ENCODE measurements at places on chromosomes 3 and 15. TPM values are rescaled to one million over a fixed set of nuclear protein-coding genes. Genes with fewer than 3 reads are reported as not detected.

DNA sequence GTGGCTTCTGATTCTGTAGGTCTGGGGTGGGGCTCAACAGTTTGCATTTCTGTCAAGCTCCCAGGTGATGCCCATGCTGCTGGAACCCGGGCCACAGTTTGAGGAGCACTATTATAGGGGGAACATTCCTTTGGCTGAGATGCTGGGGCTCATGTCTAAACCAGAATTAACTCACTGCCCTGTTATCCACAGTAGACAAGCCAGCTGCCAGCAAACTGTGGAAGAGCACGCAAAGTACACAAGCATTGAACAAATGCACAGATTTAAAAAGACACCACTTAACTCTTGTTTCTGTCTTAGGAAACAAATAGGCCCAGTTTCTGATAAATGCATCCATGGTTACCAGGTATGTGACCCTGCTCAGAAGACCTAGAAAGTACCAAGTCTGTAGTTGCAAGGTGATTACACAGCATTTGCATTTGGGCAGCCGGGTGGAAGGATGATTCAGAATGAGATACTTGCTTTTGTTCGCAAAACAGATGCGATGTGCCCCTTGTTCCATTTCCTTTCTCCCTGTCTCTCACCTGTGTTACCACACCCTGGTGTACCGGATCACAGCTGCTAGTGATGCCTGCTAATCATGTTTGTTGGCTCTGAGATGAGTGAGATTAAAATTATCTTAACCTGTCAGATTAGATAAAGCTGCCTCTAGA is 12.4 kb downstream of the GYG1 start:
- DNase-seq, result no peak

DNA sequence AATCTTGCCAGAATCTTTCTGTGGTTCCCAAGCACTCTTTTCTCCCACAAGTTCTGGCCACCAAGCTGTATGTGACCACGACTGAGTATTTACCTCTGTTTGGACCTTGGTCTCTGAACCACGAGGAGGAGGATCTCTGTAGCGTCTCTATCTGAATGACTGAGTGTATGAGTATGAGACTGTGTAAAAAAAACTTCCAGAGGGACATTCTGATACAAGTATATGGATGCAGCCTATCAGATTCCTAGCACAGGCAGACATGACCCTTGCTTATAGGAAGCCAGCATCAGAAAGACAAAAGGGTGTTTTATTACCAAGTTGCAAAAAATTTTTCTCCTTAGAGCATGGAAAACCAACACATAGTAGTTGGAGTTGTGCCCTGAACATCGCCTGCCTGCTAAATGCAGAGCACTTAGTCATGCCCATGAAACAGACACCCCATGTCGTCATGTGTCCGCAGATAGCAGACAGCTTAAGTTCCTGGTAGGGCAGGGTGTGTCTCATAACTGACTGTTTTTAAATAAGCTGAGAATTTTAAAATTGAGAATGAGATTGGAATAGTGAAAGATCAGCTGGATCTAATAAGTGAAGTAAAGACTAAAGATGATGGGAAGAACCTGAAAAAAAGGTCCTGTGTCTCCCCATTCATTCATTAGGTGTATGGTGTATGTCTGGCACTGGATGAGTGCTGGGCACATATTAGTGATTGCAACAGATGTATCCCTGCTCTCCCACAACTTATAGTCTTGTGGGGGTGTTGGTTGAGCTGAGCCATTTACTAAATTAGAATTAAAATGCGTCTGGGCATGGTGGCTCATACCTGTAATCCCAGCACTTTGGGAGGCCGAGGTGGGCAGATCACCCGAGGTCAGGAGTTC is 30.9 kb downstream of the DAG1 start:
- peak; percentile 90 for DNase-seq

DNA sequence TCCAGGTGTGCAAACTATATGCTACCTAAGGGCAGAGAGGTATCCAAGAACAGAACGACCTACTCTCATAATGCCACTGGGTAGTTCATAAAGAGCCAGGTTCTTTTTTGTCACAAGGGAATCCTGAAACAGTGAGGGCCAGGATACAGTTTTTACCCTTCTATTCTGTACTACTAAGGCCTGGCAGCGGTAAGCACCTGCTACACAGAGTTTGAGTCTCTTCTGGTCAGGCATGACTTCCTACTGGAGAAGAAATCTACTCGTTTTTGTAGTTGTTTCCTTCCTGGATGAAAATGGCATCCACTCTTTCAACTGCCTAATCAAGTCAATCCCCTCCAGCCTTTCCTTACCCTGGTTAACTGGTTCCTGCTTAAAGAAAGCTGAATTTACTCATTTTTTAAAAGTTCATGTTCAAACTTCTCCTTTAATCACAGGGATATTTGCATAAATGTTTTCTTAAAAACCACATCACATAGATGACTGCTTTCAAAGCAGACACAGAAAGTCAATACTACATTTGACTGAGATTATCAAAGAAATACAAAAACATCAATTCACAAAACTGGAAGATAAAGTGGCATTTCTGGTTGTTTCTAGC is 40.0 kb downstream of the MAP4 start:
- DNase-seq, result no peak

SLC27A2 gene
- 1.3 TPM for total RNA-seq

GRCh38 chr3:114290911-114291901 is 2.6 kb upstream of the TIGIT start:
- peak; percentile 78 for DNase-seq

DNA sequence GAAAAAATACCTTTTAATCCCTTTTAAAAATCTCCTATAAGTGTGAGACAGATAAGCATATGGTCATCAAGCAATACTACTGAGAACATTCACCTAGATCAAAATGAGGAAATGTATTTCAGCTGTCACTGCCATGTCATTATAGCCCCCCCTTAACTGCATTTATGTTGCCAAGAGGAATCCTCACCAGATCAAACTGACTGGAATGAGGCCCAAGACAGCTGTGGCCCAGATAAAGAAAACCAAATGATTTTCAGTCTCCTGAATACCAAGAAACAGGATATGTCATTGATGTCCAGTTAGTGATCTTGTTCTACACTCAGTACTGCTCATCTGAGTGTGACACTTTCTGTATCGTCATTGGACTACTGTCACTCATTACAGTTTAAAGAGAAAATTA is 35.1 kb upstream of the CPB1 start:
- no peak for DNase-seq

UROC1 gene
- not detected for total RNA-seq

LRRK1 gene
- total RNA-seq, result 7.1 TPM

DNA sequence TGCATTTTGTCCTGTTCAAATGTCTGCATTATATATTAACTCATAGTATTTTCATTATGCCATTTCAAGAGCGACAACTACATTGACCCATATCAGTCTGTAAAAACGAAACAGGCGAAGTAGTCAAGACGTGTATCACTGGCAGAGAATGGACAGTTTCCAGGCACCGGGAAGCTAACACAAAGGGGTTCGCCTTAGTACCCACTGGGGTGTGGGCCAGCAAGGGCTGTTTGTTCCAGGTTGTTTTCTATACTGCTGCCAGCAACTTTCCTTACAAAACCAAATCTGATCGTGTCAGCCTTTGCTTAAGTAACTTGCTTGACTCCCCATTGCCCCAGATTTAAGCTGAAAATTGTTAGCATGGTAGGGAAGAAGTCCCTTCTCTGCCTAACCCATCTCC is 87.1 kb downstream of the CGNL1 start:
- no peak for DNase-seq

STRIT1 gene
- total RNA-seq, result not detected

- DNase-seq, result peak; percentile 27
Measured at GRCh38 chr3:128875556-128876120, 3.8 kb upstream of the ACAD9 start.

EPHA6 gene
- not detected for total RNA-seq

GRCh38 chr15:77167406-77167805 is 96.5 kb upstream of the TSPAN3 start:
- no peak for DNase-seq

GRCh38 chr3:134376385-134376765 is 2.1 kb upstream of the AMOTL2 start:
- DNase-seq, result no peak

GRCh38 chr3:119763466-119763865 is 18.4 kb upstream of the NR1I2 start:
- DNase-seq, result no peak

DNA sequence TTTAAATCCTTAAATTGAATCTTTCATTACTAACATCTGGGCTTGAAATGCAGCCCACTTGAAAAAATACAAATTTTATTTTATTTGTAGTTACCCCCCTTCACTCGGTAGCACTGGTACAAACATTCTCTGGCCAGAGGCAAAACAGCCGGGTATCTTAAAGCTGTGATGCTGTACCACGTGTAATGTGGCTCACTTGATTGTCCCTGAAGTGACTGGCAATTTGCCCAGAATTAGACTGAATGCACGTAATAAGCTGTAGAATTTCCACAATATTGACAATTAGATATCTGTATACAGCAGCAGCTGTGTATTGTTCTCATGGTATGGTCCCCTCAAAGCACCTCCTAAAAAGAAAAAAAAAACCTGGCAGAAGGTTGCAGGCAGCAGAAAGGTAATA is 192.8 kb upstream of the TBC1D5 start:
- no peak for DNase-seq

GRCh38 chr3:156382458-156383346 is 172.2 kb downstream of the SSR3 start:
- DNase-seq, result peak; percentile 57

DNA sequence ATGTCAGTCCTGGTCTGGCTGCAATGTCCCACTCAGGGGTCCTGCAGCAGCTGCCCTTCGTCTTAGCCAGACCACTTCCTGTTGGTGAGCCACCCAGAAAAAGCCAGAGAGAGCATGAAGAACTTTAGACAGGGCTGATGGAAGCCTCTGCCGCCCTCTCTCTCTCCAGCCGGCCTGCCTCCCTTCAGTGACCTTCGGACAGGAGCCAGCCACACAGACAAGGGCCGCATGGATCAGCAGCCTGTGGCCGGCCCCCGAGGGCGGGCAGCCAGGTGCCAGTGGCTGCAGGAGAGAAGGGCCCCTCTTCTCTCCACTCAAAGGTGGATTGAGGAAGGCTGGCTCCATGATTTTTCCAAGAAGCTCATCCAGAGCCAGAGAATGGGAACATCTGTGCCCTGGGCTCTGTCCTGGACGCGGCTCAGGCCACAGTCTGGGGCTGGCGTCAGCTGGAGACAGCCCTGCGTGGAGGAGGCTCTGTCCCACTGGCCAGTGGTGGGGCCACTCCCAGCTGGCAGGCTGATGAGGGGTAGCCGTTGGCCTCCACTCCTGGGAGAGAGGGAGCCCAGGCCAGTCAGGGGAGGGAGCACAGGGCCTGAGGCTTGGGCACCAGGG is 42.9 kb downstream of the ISG20 start:
- no peak for DNase-seq

SLC51B gene
- not detected for total RNA-seq

- DNase-seq, result no peak
Measured at GRCh38 chr3:119205209-119205608, 31.8 kb downstream of the UPK1B start.

AP2M1 gene
- total RNA-seq, result 397 TPM

- DNase-seq, result no peak
Measured at GRCh38 chr3:73576999-73577461, 47.7 kb downstream of the PDZRN3 start.

TRPM1 gene
- not detected for total RNA-seq

- no peak for DNase-seq
Measured at GRCh38 chr15:50281427-50281826, 15.9 kb upstream of the HDC start.

GRCh38 chr3:52742418-52743041 is 28.2 kb downstream of the NEK4 start:
- peak; percentile 3 for DNase-seq

GRCh38 chr15:90571063-90571541 is 41.4 kb downstream of the CRTC3 start:
- DNase-seq, result peak; percentile 69

GRCh38 chr3:64417816-64418215 is 192.6 kb upstream of the PRICKLE2 start:
- peak; percentile 71 for DNase-seq

Measured in Daoy (cell line).